Right atrium auricular region (tissue), 2 donors: ENCODE measurements at places on chromosomes 2 and 18. TPM values are rescaled to one million over a fixed set of nuclear protein-coding genes. Genes with fewer than 3 reads are reported as not detected.

GRCh38 chr18:76932026-76932819 lies 109.9 kb downstream of the ZNF236 start:
- no peaks in the 10 kb centered on the region for H3K4me1 ChIP-seq
- no peak overlapping the region for H3K4me3 ChIP-seq
- peaks cover 23% of the 10 kb centered on the region for H3K36me3 ChIP-seq
- H3K27ac ChIP-seq = peak overlapping the region; percentile 62
- DNase-seq = peak; percentile 80

- no peaks in the 10 kb centered on the region for H3K27me3 ChIP-seq
- H3K36me3 ChIP-seq = no peaks in the 10 kb centered on the region
- no peak for DNase-seq
- peaks cover 39% of the 10 kb centered on the region for H3K4me1 ChIP-seq
These were observed 45.4 kb downstream of the EXOC6B start for GRCh38 chr2:72780477-72780876.

RAMP1 gene
- 275 TPM for total RNA-seq

- H3K27me3 ChIP-seq = no peaks in the 10 kb centered on the region
- peaks cover 6% of the 10 kb centered on the region for H3K4me1 ChIP-seq
- H3K27ac ChIP-seq = no peak overlapping the region
- H3K4me3 ChIP-seq = no peak overlapping the region
These were observed 135.6 kb upstream of the ZNF236 start for GRCh38 chr18:76686737-76687231.

DNA sequence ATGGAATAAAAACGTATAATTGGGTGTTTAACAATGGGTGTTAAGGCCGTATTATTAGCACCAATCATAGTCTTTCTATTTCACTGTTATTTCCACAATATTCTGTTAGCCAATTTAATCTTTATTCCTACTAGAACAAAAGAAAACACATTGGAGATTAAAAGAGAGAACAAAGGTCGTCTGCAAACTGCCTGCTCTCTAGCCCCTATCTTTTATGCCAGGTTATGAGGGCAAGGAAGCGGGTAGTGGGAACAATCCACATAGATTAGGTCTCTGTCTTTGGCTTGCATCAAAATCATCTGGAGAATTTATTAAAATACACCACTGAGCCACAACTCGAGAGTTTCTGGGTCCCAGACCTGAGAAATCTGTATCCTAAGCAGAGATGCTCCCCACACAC lies 69.4 kb upstream of the DSC1 start:
- DNase-seq = no peak
- no peaks in the 10 kb centered on the region for H3K27me3 ChIP-seq
- peak overlapping the region; percentile 80 for H3K27ac ChIP-seq
- no peaks in the 10 kb centered on the region for H3K36me3 ChIP-seq

- DNase-seq = no peak
- H3K4me3 ChIP-seq = no peak overlapping the region
- H3K27me3 ChIP-seq = no peaks in the 10 kb centered on the region
These were observed 146.6 kb downstream of the ERBB4 start for GRCh38 chr2:212392043-212392442.

GRCh38 chr18:3456686-3457069 lies 6.7 kb downstream of the TGIF1 start:
- H3K27me3 ChIP-seq = no peaks in the 10 kb centered on the region
- H3K27ac ChIP-seq = peak overlapping the region; percentile 33
- no peak for DNase-seq
- no peaks in the 10 kb centered on the region for H3K4me1 ChIP-seq
- H3K36me3 ChIP-seq = peaks cover 43% of the 10 kb centered on the region
- no peak overlapping the region for H3K4me3 ChIP-seq

- H3K27me3 ChIP-seq = no peaks in the 10 kb centered on the region
- H3K36me3 ChIP-seq = no peaks in the 10 kb centered on the region
- peak; percentile 47 for DNase-seq
- H3K27ac ChIP-seq = no peak overlapping the region
- H3K4me1 ChIP-seq = no peaks in the 10 kb centered on the region
These were observed 6.5 kb downstream of the CYP26B1 start for GRCh38 chr2:72141032-72141645.

NOSTRIN gene
- total RNA-seq = 30.6 TPM

B4GALT6 gene
- 3.4 TPM for total RNA-seq

TRAK2 gene
- total RNA-seq = 130 TPM

- peak overlapping the region; percentile 96 for H3K27ac ChIP-seq
- peaks cover 49% of the 10 kb centered on the region for H3K4me1 ChIP-seq
- H3K36me3 ChIP-seq = no peaks in the 10 kb centered on the region
- no peak for DNase-seq
- H3K4me3 ChIP-seq = peak overlapping the region; percentile 70
- H3K27me3 ChIP-seq = no peaks in the 10 kb centered on the region
These were observed 591 bp upstream of the LDLRAD4 start for GRCh38 chr18:13217971-13218367.

- no peak overlapping the region for H3K4me3 ChIP-seq
- no peaks in the 10 kb centered on the region for H3K36me3 ChIP-seq
- no peaks in the 10 kb centered on the region for H3K4me1 ChIP-seq
- no peak overlapping the region for H3K27ac ChIP-seq
- H3K27me3 ChIP-seq = no peaks in the 10 kb centered on the region
- DNase-seq = no peak
These were observed 124.7 kb downstream of the PDE1A start for GRCh38 chr2:182302174-182302573.

PLGLB1 gene
- total RNA-seq = not detected

SPC25 gene
- 1.9 TPM for total RNA-seq

CD8A gene
- 0.39 TPM for total RNA-seq

DNA sequence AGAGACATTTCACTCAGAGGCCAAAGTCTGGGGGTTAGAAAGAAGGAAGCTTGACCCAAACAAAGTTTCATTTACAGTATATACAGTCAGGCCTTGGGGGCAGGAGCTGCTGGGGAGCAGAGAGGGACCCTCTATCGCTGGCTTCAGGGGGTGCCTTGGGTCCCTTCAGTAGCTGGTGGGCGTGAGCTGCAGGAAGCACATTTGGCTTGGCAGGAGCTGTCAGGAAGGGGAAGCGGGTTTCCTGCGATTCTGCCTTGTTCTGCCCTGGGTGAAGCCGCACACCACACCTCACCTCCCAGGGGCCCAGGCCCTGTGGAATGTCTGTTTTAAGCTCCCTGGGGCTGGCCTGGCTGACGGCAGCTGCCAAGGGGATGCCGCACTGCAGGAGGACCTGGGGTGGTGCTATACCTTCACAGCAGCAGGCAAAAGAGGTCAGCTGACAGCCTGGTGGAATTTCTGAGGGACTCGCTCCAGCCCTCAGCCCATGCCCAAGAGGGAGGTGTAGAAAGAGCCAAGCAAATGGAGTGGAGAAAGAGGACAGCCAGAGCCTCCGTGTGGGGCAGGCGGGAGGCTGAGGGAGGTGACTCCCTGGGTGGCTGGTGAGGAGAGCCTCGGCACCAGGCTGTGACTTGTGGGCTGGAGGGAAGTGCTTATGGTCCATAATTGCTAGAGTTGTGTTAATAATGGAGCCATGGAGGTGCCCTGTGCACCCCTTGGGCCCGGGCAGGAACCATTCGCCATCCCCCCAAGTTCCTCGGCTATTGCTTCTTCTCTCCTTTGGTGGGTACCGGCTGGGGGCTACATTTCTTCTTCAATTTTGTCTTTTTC lies 43.9 kb downstream of the PSD4 start:
- no peaks in the 10 kb centered on the region for H3K27me3 ChIP-seq
- peak overlapping the region; percentile 73 for H3K27ac ChIP-seq
- peaks cover 37% of the 10 kb centered on the region for H3K4me1 ChIP-seq
- H3K4me3 ChIP-seq = no peak overlapping the region

DNA sequence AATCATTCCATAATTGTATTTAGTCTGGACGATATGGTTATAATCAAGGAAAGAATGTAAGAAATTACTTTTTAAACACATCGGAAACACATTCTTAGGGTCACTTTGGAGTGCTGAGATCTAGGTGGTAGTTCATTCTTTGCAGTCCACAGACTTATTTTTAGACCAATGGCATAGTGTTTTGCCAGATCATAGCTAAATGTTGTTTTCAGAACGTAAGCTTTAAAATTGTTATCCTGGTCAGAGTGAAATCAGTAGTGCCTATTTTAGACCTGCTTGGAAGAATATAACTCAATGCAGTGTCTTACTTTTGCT lies 4.3 kb downstream of the MYL12A start:
- H3K4me3 ChIP-seq = peak overlapping the region; percentile 50
- peaks cover 67% of the 10 kb centered on the region for H3K36me3 ChIP-seq
- peak overlapping the region; percentile 100 for H3K27ac ChIP-seq
- no peaks in the 10 kb centered on the region for H3K4me1 ChIP-seq
- DNase-seq = no peak

GRCh38 chr18:63062246-63062645 lies 257.3 kb downstream of the BCL2 start:
- H3K4me3 ChIP-seq = no peak overlapping the region
- H3K27ac ChIP-seq = no peak overlapping the region
- H3K4me1 ChIP-seq = no peaks in the 10 kb centered on the region
- no peaks in the 10 kb centered on the region for H3K36me3 ChIP-seq
- no peak for DNase-seq
- H3K27me3 ChIP-seq = no peaks in the 10 kb centered on the region

SIX2 gene
- total RNA-seq = 1.1 TPM

GRCh38 chr2:131056932-131057287 lies 36.4 kb downstream of the FAM168B start:
- DNase-seq = no peak
- peaks cover 37% of the 10 kb centered on the region for H3K4me1 ChIP-seq
- H3K27me3 ChIP-seq = no peaks in the 10 kb centered on the region
- no peak overlapping the region for H3K27ac ChIP-seq
- H3K36me3 ChIP-seq = peaks cover 55% of the 10 kb centered on the region
